ENCODE measurements at places on chromosomes 6 and 20.

- H3K4me3 ChIP-seq, result no peak overlapping the region
- H3K27ac ChIP-seq, result no peak overlapping the region
- no peaks in the 10 kb centered on the region for H3K27me3 ChIP-seq
- no peaks in the 10 kb centered on the region for H3K4me1 ChIP-seq
- DNase-seq, result no peak
Measured at GRCh38 chr20:61588411-61589385, 336.6 kb downstream of the CDH4 start.

DNA sequence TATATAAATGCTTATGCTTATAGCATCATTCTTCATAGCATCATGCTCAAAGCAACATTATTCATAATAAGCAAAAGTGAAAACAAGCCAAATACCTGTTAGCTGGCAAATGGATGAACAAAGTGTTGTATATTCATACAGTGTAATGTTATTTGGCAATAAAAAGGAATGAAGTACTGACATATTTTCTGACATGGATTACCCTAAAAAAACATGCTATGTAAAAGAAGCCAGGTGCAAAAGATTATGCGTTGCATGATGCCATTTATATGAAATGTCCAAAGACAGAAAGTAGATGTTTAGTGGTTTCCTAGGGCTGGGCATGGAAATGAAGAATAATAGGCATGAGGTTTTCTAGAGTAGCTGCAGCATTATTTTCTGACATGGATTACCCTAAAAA, 77.1 kb downstream of the GFRA4 start:
- no peak overlapping the region for H3K4me3 ChIP-seq
- no peak overlapping the region for H3K27ac ChIP-seq
- DNase-seq, result no peak
- peaks cover 27% of the 10 kb centered on the region for H3K36me3 ChIP-seq
- H3K27me3 ChIP-seq, result no peaks in the 10 kb centered on the region
- no peaks in the 10 kb centered on the region for H3K4me1 ChIP-seq

- DNase-seq, result no peak
- no peaks in the 10 kb centered on the region for H3K36me3 ChIP-seq
- no peak overlapping the region for H3K4me3 ChIP-seq
- H3K27ac ChIP-seq, result no peak overlapping the region
Measured at GRCh38 chr6:37095997-37096396, 74.0 kb upstream of the PIM1 start.

- H3K36me3 ChIP-seq, result no peaks in the 10 kb centered on the region
- H3K27ac ChIP-seq, result no peak overlapping the region
- H3K4me1 ChIP-seq, result no peaks in the 10 kb centered on the region
- no peak overlapping the region for H3K4me3 ChIP-seq
- peaks cover 3% of the 10 kb centered on the region for H3K27me3 ChIP-seq
Measured at GRCh38 chr6:141988954-141989705, 143.6 kb upstream of the GJE1 start.

GRCh38 chr6:107690643-107691061, 133.5 kb downstream of the SCML4 start:
- no peaks in the 10 kb centered on the region for H3K27me3 ChIP-seq
- no peak overlapping the region for H3K4me3 ChIP-seq
- H3K36me3 ChIP-seq, result no peaks in the 10 kb centered on the region
- no peak for DNase-seq
- H3K4me1 ChIP-seq, result peaks cover 2% of the 10 kb centered on the region
- H3K27ac ChIP-seq, result no peak overlapping the region

DNA sequence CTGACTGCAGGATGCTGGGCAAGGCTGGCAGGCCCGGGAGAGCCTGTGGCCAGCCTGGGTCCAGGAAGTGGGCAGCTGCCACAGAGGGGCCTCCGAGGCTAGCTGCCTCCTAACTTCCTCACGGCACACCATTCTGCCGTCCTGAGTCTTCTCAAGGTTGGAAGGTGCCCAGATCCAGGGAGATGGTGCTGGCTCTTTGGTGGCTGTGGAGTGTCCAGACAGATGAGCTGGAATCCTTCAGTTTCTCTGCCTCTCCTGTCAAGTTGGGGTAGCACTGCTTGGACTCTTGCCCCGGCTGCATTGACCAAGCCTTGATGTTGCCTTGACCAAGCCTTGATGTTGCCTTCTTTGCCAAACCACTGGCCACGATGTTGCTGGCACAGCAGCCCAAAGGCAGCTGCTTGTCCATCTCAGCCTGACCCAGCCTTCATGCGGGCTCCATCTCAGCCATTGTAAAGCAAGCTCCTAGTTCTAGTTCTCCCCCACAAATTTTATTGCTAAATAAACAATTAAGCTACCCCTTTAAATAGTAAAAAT, 75.1 kb upstream of the AFDN start:
- no peak for DNase-seq
- no peak overlapping the region for H3K4me3 ChIP-seq
- H3K27ac ChIP-seq, result no peak overlapping the region
- H3K4me1 ChIP-seq, result no peaks in the 10 kb centered on the region
- peaks cover 11% of the 10 kb centered on the region for H3K27me3 ChIP-seq
- H3K36me3 ChIP-seq, result no peaks in the 10 kb centered on the region

- H3K27me3 ChIP-seq, result no peaks in the 10 kb centered on the region
- H3K4me1 ChIP-seq, result peaks cover 77% of the 10 kb centered on the region
- peaks cover 35% of the 10 kb centered on the region for H3K36me3 ChIP-seq
- peak overlapping the region; percentile 98 for H3K4me3 ChIP-seq
Measured at GRCh38 chr20:50111120-50111828, 1.7 kb downstream of the UBE2V1 start.

GRCh38 chr6:149228311-149228955, 89.1 kb upstream of the TAB2 start:
- peaks cover 63% of the 10 kb centered on the region for H3K4me1 ChIP-seq
- no peak for DNase-seq
- peak overlapping the region; percentile 39 for H3K27ac ChIP-seq

- H3K27me3 ChIP-seq, result peaks cover 6% of the 10 kb centered on the region
- no peaks in the 10 kb centered on the region for H3K36me3 ChIP-seq
- H3K4me1 ChIP-seq, result no peaks in the 10 kb centered on the region
- H3K4me3 ChIP-seq, result no peak overlapping the region
Measured at GRCh38 chr20:63374504-63374903, 13.4 kb upstream of the CHRNA4 start.

DNA sequence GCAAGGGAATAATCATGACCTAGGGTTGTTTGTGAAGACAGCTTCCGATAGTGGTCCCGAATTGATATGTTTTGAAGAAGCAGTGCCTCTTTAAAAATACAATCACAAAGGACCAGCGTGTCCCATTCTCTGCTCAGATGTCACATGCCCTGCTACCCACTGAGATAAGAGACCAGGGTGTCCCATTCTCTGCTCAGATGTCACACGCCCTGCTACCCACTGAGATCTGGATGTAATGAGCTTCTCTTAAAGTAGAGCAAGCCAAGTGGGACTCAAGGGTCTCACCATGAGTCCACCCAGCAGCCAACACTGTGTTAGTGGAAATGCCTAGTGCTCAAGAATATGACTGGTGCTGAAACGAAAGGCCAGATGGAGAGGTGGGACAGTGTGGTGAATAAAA, 22.2 kb downstream of the RIN2 start:
- H3K4me3 ChIP-seq, result no peak overlapping the region
- H3K4me1 ChIP-seq, result peaks cover 4% of the 10 kb centered on the region
- H3K27ac ChIP-seq, result no peak overlapping the region
- H3K36me3 ChIP-seq, result no peaks in the 10 kb centered on the region
- no peaks in the 10 kb centered on the region for H3K27me3 ChIP-seq
- DNase-seq, result no peak

DNA sequence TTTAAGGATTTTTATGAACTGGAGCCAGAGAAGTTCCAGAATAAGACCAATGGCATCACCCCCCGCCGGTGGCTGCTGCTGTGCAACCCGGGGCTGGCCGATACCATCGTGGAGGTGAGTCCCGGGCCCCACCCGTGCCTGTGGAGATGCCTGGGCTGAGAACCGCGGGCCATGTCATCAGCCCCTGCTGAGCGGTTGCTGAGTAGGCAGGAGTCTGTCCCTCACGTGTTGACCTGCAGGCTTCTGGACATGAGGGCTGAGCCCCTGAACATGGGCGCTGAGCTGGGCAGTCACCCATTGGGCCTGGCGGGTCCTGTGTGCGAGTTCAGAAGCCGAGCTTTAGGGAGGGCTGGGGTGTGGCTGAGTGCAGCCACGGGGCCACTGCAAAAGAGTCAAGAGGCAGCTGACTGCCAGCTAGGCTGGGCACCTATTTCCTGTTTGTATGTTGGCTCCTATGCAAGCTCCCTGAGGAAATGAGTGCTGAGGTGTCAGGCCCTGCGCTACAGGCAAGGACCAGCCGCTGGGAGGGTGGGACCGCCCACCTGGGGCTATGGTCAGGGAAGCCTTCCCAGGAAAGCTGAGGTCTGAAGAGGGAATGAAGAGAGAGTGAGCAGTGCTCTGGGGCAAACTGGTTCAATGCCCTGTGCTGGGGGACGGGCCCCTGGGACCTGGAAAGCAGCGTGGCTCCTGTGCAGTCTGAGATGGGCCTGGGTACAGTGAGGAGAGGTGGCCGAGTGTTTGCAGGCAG, 34.3 kb downstream of the PYGB start:
- no peak overlapping the region for H3K4me3 ChIP-seq
- DNase-seq, result no peak
- H3K27me3 ChIP-seq, result no peaks in the 10 kb centered on the region
- peaks cover 21% of the 10 kb centered on the region for H3K36me3 ChIP-seq
- H3K4me1 ChIP-seq, result no peaks in the 10 kb centered on the region

Measured in activated CD4-positive, alpha-beta T cell treated with anti-CD3 and anti-CD28 coated beads, Interleukin-2, amount 10 ng/mL, durations not matched to agents 24 days and 14 days (primary cell).